ENCODE measurements at places on chromosomes 5 and 9. TPM values are rescaled to one million over a fixed set of nuclear protein-coding genes. Genes with fewer than 3 reads are reported as not detected.

Gene TLX3
- total RNA-seq, result not detected

Gene SQSTM1
- total RNA-seq, result 355 TPM

Gene CXCL14
- total RNA-seq, result 23.3 TPM

Gene TOPORS
- 15.3 TPM for total RNA-seq

Gene PCDHGB3
- 1.5 TPM for total RNA-seq

Gene PCDHA1
- not detected for total RNA-seq

Gene CSF1R
- 6.9 TPM for total RNA-seq

Gene CDKN2B-AS1
- total RNA-seq, result 124 TPM

Measured in left colon (tissue), 2 donors.